ENCODE measurements at places on chromosomes 7 and 10.

DNA sequence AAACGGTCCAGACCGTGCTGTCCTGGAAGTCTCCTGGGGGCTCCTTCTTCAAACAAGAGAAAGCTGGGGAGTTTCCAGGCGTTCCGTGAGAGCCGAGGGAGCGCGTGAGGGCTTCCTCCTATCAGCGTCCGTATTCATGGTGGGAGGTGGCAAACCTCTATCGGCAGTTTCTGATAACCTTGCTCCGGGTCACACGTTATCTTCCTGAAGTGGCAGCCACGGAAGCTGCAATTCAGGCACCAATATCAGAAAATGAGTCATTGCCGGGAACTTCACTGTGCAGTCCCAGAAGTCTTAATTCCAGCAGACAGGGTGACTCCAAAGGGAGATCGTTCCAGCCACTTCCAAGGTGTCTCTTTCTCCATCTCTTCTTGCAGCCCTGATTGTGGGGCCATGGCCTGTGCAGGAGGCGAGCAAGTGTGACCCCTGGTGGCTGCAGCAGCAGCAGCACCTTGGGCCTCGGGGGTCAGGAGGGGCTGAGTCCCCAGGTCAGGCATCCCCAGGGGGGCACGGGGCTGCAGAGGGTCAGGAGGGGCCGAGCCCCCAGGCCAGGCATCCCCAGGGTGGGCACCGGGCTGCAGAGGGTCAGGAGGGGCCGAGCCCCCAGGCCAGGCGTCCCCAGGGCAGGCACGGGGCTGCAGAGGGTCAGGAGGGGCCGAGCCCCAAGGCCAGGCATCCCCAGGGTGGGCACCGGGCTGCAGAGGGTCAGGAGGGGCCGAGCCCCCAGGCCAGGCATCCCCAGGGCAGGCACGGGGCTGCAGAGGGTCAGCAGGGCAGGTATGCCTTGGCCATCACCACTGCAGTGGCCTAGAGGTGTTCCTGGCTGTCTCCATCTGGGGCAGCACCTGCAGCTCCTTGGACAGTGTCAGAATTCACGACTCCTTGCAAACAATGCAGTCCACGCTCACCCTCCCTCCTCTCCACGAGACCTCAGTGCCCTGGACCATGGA lies 538.7 kb downstream of the DNAJB6 start:
- DNase-seq, result no peak

DNA sequence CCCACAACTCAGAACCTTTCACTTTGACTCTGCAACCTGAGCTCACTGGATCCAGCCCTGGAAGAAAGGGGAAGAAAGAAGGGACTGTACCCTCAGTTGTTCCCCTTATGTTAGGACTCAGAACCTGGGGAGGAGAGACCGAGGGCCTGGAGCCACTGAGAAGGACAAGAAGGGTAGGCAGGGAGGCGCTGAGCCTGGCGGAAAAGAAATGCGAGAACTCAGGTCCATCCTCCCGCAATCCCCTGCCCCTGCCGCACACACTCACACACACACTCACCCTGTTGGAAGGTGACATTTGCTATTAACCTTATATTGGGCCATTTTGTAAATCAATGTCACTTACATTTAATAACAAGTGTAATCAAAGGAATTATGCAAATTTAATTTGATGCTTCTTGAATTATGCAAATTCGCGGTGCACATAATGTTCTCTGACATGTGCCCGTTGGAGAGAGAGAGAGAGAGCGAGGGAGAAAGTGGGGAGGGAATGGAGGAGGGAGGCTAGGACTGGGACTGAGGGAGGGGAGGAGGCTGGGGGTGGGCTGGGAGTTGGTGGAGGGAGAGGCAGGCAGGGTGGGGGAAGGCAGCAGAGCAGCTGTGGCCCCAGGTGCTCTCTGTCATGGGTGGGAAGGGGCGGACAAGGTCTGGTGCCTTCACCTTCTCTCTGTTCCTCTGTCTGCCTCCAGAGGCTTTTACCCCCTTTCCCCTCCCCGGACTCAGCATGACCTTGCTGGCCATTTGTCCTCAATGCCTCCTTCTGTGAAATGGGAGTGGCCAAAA lies 99.6 kb upstream of the PAX2 start:
- DNase-seq, result no peak

DNA sequence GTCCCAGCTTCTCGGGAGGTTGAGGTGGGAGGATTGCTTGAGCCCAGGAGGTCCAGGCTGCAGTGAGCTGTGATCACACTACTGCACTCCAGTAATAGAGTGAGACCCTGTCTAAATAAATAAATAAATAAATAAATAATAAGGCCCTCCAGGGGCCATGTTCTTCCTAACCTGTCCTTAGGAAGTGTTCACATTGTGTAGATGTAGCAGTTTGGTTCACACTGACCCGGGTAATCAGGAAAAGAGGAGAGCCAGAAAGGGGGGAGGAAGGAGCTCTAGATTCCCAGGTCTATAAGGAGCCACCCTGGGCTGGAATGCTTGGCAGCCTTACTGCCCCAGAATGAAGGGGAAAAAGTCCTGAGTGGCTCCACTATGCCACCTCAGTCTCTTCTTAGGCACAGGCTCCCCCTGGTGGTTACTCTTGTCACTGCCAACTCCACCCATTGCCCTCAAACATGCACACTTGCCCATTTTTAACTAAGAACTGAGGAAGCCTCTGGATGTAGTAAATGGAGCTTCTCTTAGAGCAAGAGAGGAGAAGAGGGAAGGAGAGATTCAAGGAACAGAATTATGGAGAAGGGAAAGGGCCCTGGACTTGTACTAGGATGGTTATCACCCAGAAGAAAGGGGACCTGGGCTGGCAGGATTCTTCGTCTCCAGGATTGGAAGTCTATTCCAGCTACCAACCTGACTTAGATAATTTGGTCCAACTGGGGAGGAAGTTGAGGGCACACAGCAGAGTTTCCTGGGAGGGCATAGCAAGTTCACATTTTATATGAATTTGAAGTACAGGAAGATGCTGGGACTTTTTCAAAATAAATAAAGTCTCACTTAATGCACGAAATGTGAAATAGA lies 7.8 kb downstream of the HPS6 start:
- peak; percentile 65 for DNase-seq

GRCh38 chr7:127530148-127530547 lies 55.2 kb downstream of the GCC1 start:
- no peak for DNase-seq

DNA sequence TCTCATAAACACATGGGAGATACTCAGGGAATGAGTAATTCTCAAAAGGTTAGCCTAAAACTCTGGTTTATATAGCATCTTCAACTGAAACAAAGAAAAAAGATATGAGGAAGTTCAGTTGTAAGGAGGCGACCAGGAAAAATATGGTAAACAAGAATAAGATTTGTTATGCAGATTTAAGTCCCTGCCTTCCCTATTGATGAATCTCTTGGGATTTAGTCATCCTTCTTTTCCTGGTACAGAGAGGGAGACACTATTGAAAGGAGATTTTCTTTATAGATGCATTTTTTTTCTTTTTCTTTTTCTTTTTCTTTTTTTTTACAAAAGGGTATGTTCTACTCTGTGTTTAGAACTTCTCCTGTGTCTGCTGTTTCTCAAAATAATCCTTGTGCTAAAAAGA lies 557.5 kb downstream of the DNAJB9 start:
- no peak for DNase-seq

DNA sequence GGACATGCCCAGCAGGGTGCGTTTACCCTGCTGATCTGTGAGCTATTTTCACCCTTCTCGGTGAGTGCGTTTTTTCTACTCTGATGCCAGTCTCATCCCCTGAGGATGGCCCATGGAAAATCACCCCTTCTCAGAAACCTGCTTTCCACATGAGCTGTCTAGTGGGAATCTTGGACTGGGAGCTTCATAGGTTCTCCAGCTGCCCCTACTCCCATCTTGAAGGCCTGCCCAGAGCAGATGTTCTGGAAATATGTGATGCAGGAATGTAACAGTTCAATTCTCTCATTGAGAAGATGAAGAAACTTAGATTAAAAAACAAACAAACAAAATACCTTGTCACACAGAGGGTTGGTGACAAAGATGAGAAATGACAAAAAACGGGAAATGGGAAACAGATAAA lies 146.9 kb upstream of the RAB11FIP2 start:
- no peak for DNase-seq

GRCh38 chr10:52616395-52616764 lies 156.2 kb downstream of the MBL2 start:
- DNase-seq, result no peak

DNA sequence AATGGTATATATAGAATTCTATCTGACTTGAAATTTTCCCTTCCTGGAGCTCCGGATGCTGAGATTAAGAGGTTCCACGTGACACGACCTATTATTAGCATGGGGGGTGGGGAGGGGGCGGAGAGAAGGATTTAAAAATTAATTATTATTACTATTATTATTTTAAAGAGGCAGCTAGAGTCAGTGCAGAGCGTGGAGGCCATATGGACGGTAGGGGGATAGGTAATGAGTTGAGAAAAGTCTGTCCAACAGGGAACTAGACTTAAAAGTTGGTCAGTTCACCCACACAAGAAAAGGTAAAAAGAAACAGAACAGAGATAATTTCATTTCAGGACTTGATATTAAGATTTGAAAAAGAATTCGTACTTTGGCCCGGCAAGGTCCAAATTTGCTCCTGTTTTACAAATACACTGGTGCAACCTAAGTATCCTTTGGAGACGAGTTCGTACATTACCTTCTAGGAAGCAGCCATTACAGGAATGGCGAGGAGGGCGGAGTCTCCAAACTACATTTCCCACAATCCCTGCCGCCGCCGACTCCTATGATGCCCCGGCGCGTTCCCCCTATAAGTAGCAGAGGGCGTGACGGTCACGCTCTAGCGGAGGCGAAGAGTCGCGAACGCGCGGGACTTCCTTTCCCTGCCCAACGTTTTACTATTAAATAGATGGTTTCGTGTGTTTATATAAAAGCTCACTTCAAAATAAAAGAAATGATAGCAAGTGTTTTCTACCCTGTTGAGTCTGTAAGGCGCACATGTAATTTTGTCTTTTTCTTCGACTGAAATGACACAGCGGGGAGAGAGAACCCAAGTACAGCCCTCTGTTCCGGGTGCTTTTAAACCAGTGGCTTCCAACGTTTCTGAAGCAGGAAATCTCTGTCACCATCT lies at the start of gene SMIM30:
SMIM30 (minus strand) TSS at position 481 of the 886 bp plus-strand sequence. CDS start 976 bp downstream, outside the sequence.
- DNase-seq, result peak; percentile 77

DNA sequence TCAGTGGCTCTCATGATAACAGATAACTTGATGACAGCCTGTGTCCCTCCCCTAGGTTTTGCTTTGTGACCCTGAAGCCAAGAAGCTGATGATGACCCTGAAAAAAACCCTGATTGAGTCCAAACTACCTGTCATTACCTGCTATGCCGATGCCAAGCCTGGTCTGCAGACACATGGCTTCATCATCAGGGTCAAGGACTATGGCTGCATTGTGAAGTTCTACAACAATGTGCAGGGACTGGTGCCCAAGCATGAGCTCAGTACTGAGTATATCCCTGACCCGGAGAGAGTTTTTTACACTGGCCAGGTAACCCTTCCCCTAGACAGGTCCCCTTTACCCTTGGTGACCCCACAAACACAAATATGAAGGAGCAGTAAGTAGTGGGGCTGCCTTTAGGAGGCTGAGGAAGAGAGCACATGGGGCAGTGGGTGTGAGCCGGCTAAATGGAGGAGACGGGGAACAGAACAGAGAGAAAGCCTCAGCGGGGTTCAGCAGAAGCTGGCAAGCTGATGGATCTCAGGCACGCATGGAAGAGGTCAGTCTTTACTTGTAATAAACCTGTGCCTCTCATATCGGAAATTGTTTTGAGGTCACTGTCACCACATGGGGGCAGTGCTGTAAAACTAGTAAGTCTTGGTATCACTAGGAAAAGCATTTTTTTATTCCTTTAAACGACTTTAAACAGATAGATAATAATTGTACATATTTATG lies 20.2 kb downstream of the PDCD11 start:
- peak; percentile 20 for DNase-seq

GRCh38 chr10:35218339-35218955 lies 91.8 kb downstream of the CREM start:
- DNase-seq, result peak; percentile 44

GRCh38 chr10:130708465-130709070 lies 572.4 kb downstream of the GLRX3 start:
- DNase-seq, result no peak

- DNase-seq, result no peak
Measured at GRCh38 chr7:130903358-130903974, 169.5 kb upstream of the KLF14 start.

GRCh38 chr10:127826154-127826725 lies 66.5 kb downstream of the CLRN3 start:
- DNase-seq, result no peak

- no peak for DNase-seq
Measured at GRCh38 chr10:51244748-51245490, 170.6 kb downstream of the PRKG1 start.

DNA sequence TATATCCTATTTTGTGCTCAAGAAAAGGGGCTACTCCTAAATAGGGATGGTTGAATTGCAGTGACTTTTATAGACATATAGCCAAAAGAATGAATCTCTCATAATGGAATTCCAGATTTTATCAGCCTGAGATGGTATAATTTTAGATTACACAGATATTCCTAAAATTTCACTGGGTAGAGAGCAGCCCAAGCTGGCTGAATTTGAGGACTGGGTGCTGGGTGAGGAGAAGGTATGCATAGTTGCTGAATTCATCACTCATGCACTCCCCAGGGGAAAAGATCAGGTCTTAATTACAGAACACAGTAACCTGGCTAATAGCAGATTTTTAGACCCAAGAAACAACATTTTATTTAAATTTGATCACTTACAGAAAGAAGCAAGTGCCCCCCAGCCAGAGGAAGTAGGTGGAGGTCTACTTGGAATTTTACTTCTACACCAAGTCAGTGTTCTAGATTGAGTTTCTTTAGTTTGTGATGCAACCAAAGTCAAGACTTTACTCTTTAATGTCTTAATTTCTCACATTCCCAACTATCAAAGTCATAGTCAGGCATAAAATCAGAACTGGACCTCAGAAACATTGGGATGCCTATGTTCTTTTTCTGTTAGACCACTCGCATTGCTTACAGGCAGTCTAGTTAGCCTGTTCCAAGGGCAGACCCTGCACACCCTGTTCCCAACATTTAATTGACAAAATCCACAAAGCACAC lies 337.4 kb upstream of the PODXL start:
- DNase-seq, result no peak

- DNase-seq, result no peak
Measured at GRCh38 chr10:13074563-13075451, 25.2 kb upstream of the OPTN start.

DNA sequence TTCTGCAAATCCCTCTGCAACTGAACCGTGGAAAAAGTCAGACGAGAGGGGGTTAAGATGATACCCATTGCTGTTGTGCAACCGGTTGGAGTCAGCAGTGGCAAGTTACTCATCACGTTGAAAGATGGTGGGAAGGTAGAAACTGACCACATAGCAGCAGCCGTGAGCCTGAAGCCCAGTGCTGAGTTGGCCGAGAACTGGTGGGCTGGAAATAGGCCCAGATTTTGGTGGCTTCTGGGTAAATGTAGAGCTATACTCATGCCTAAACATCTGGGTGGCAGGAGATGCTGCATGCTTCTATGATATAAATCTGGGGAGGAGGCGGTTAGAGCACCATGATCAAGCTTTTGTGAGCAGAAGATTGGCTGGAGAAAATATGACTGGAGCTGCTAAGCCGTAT lies 78.6 kb downstream of the ARL5B start:
- no peak for DNase-seq

- DNase-seq, result no peak
Measured at GRCh38 chr10:125559210-125559609, 123.8 kb downstream of the TEX36 start.

GRCh38 chr10:69820817-69821216 lies 19.1 kb downstream of the COL13A1 start:
- no peak for DNase-seq

All from activated B cell treated with CpG ODN at 0.5 μM for 24 hours (primary cell).